ENCODE measurements at places on chromosomes 2 and 18. TPM values are rescaled to one million over a fixed set of nuclear protein-coding genes. Genes with fewer than 3 reads are reported as not detected.

Gene VIT
- total RNA-seq, result 13.2 TPM

Gene AQP12B
- total RNA-seq, result not detected

Gene PFN4
- not detected for total RNA-seq

Gene OTOF
- not detected for total RNA-seq

DNA sequence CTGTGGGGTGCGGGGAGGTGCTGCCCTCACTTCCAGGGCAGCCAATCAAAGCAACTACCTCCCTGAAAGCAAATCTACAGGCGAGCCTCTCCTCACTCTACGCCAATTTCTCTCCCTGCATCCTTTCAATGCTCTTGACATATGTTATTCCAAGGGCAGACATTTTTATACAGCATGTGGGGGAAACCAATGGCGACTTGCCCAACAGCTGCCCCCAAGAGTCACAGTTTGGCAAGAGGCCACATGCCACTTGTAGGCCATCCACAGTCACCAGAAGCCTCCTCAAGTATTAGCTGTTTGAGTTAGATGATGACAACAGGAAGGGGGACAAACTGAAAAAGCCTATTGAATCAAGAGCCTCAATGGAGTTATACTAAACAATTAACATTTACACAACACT, 114.6 kb downstream of the MYO5B start:
- no peak for DNase-seq

GRCh38 chr2:88265352-88266303, 95.5 kb downstream of the THNSL2 start:
- DNase-seq, result no peak

DNA sequence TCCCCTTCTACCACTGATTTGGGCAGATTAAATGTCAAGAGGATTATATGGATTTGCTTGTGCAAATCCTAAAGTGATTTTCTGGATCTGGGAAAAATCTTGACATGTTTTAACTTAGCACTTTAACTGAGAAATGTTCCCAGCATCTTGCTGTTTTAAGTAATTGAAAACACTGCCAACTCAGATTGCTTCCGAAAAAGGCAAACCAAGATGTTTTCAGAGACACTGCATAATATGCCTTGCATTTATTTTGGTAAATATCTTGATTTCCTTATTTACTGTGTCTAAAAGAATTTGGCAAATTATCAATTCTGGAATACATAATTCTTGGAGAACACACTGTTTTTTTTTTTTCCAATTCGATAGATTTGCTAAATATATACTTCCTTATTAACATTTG, 385.0 kb upstream of the FAM98A start:
- no peak for DNase-seq

DNA sequence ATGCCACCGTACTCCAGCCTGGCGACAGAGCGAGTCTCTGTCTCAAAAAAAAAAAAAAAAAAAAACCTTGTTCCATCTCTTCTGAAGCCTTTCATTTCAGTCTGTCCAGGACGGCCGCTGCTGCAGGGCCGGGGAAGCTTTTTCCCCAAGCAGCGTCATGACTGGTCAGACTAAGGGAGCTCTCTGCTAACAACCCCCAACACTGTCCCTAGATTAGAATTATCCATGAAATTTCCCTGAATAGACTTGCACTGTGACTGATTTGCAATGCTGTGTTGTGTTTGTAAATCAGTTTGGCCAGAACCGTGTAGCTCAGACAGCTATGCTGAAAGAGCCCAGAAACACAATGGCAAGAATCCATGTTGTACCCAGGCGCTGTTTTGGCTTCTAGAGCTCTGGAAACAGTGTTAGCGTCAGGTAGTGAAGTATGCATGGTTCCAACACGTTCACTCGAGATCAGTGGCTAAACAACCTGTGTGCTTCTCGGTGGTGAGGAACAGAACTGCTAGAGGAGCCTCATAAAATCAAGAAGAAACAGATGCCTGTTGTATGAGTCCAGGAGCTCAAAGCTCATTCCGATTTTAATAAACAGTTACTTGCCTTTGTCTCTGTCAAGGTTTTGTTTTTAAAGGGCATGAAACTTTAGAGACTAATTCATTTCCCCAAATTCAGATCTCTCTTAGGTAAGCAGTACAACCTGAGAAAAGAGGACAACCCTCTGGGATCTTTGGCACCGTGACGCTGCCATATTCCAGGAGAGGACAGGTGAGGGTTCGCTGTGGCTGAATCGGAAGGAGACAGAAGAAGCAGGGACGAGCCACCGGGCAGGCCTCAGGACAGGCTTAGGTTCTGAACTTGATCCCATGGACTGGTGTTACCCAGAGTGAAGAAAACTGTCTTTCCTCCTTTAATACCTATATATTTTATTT, 43.5 kb downstream of the GORASP2 start:
- no peak for DNase-seq

DNA sequence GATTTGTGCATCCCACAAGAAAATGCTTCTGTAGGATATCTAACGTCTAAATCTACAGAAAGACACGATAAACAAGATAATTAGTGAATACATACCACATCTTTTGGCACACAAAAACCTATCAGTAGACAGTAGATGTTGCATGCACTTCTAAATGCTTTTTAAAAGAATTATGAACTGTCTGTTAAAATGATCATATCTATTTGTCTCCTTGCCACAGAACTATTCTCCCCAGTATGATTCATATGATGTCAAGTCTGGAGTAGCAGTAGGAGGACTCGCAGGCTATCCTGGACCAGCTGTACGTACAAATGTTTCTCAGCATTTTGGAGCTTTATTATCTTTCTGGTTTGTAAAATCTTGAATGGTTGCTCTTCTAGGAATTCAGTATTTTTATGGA, 12.7 kb downstream of the COL3A1 start:
- DNase-seq, result no peak

- peak; percentile 82 for DNase-seq
These were observed 918 bp upstream of the NABP1 start for GRCh38 chr2:191676790-191677645.

- no peak for DNase-seq
These were observed 23.2 kb downstream of the METTL8 start for GRCh38 chr2:171410624-171411023.

GRCh38 chr2:64858541-64859311, 130.5 kb upstream of the SLC1A4 start:
- peak; percentile 70 for DNase-seq

GRCh38 chr2:169362118-169362893, at the start of gene LRP2:
Gene LRP2 (minus strand): TSS chr2:169362534. CDS start chr2:169362399, 135 bp downstream.
- DNase-seq, result no peak

DNA sequence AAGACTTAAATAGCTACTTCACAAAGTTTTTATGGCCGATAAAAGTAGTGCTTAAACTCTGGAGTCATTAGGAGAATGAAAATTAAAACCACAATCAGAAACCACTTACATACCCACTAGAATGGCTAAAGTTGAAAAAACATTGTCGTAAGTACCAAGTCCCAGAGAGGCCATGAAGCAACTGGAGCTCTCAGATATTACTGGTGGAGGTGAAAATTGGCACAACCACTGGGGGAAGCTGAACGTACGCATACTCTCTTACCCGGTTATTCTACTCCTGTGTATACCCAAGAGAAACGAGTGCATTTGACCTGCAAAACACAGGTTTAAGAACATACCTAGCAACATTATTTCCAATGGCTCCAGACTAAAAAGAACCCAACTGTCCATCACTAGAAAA, 76.5 kb upstream of the TMEM247 start:
- DNase-seq, result no peak

DNA sequence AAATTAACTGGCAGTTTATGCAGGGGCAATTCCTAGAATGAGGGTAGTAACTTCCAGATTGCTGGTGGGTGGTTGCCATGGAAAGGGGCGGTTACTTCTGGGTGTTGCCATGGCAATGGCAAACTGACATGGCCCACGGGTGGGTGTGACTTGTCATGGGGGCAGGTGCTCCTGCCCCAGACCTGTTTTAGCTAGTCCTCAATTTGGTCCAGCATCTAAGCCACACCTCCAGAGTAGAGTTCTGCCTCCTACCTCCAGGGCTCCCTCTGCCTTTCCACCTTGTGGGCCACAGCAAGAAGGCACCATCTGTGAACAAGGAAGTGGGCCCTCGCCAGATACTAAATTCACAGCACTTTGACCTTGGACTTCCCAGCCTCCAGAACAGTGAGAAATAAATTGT, 148.7 kb downstream of the TFCP2L1 start:
- DNase-seq, result no peak

- DNase-seq, result no peak
These were observed 76.7 kb downstream of the LAMA3 start for GRCh38 chr18:23765931-23766330.

All from sigmoid colon (tissue), 7 donors.